Activated naive CD8-positive, alpha-beta T cell treated with anti-CD3 and anti-CD28 coated beads, Interleukin-2, amount 50 U/mL, for 24 hours (primary cell): ENCODE measurements at places on chromosomes 11 and 22.
A peak's percentile ranks its signal among the peaks of the same experiment; 100 is the strongest.

DNA sequence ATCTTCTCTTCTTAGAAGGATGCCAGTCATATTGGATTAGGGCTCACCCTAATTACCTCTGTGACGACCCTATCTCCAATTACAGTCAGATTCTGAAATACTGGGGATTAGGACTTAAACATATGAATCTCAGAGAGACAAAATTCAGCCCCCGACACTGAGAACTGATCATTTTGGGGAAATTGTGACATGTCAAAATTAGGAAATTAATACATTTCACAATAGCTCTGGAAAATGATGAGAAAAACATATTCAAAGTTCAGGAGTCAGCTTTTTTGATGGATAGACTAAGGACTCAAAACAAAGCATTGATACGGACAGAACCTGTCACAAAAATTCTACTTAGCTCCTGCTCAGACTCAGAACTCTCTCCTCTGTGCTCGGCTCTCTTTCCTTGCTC is 40.8 kb downstream of the COMMD9 start:
- H3K27me3 ChIP-seq = peaks cover 34% of the 10 kb centered on the region
- no peak overlapping the region for H3K4me3 ChIP-seq
- DNase-seq = no peak
- H3K4me1 ChIP-seq = peaks cover 7% of the 10 kb centered on the region
- no peak overlapping the region for H3K27ac ChIP-seq
- H3K36me3 ChIP-seq = no peaks in the 10 kb centered on the region

DNA sequence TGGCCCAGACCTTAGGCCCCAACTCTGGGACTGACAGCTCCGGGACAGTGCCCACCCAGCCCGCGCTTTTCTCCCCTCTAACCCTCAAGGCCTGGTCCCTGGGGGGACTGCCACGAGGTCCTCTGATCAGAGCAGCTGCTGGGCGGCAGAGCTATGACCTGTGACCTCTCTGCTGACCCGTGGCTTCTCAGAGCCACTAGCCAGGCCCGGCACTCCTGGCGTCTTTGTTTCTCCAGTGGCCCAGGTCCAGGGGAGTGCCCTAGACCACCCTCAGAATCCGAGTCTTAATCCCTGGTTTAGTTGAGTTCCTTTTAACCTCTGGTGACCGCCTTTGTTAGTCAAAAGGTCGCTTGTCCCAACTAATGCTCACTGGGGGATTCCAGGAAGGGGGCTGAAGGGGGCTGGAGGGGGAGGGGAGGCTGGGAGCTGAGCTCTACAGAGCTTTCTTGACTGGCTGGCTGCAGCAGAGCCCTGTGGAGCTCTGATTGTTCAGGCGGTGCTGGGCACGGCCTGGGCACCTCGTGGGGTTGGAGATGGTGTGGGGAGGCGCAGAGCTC is 1.2 kb downstream of the FBLN1 start:
- peaks cover 51% of the 10 kb centered on the region for H3K27me3 ChIP-seq
- no peaks in the 10 kb centered on the region for H3K36me3 ChIP-seq
- no peak overlapping the region for H3K27ac ChIP-seq
- no peak for DNase-seq
- peaks cover 8% of the 10 kb centered on the region for H3K4me1 ChIP-seq

DNA sequence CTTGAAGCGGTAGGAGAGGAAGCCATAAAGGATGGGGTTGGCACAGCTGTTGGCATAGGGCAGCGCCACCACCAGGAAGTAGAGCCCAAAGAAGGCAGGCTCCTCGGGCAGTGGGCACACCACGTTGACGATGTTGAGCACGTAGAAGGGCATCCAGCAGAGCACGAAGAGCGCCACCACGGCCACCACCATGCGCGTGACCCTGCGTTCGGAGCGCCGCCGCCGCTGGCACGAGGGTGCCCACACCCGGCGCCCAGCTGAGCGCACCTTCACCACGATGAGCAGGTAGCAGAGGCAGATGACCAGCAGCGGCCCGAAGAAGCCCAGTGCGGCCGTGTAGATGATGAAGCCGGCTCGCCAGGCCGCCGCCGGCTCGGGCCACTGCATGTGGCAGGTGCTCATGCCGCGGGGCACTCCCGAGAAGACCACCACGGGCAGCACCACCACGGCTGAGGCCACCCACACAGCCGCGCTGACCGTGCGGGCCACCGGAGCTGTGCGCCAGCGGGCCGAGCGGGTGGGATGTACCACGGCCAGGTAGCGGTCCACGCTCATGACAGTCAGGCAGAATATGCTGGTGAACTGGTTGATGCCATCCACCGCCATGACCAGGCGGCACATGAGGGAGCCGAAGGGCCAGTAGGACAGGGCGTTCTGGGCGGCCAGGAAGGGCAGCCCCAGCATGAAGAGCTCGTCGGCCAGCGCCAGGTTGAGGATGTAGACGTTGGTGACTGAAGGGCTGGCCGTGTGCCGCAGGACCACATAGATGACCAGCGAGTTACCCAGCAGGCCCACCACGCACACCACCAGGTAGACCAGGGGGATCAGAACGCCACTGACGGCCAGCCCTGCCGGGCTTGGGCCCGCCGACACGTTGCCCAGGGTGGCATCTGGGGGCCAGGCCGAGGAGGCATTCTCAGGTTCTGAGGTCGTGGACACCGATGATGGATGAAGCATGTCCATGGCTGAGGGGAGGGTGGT is 5.1 kb downstream of the SSTR3 start:
- H3K4me3 ChIP-seq = no peak overlapping the region
- no peak overlapping the region for H3K27ac ChIP-seq
- no peaks in the 10 kb centered on the region for H3K36me3 ChIP-seq
- H3K4me1 ChIP-seq = peaks cover 25% of the 10 kb centered on the region
- H3K27me3 ChIP-seq = no peaks in the 10 kb centered on the region
- no peak for DNase-seq

DNA sequence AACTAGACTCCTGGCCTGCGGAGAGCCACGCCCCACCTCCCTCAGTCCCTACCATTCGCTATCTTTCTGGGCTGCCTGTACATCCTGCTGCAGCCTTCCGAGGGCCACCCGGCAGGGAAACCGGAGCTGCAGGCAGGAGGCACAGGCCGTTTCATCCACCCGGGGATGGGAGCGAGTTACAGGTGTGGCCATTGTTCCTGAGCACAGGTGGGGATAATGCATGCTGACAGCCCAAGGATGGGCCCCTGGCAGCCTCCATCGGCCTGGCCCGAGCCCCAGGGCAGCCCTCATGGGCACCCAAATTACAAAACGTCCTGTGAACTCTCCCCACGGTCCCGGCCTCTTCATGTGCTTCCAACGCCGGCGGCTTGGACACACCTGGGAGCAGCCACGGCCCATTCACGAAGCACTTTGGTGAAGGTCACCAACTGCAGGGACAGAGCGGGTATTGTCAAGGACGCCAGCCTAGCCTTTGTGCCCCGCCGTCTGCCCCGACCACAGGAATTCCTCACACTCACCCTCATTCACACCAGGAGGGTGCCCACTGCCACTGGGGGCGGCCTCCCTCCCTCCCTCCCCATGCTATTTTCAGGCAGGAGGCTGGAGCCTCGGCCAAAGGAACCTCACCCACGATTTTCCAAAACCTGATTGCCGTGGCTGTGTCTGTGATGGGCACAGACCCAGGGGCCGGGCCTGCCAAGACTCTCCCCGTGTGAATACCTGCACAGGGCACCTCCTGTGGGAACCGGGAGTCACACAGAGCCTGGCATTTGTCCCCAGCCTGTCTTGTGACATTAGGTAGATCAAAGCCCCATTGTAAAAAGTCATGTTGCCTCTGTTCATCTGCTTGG is 42.1 kb upstream of the MYEOV start:
- H3K36me3 ChIP-seq = peaks cover 2% of the 10 kb centered on the region
- no peak for DNase-seq
- peaks cover 21% of the 10 kb centered on the region for H3K27me3 ChIP-seq
- H3K4me1 ChIP-seq = no peaks in the 10 kb centered on the region

DNA sequence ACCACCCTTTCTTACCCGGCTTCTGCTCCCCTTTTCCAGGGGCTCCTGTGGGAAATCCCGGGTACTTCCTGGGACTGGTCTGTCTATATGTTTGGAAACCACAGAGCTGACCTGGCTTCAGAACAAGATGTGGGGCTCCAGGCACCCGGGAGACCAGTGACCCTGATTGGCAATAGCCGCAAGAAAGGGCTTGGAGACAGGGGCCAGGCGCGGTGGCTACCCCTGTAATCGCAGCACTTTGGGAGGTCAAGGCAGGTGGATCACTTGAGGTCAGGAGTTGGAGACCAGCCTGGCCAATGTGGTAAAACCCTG is 3.2 kb upstream of the NEAT1 start:
- peak overlapping the region; percentile 100 for H3K4me3 ChIP-seq
- DNase-seq = peak; percentile 51
- H3K27me3 ChIP-seq = peaks cover 7% of the 10 kb centered on the region
- H3K36me3 ChIP-seq = peaks cover 21% of the 10 kb centered on the region

- peaks cover 3% of the 10 kb centered on the region for H3K27me3 ChIP-seq
- no peak overlapping the region for H3K27ac ChIP-seq
- no peaks in the 10 kb centered on the region for H3K4me1 ChIP-seq
- H3K36me3 ChIP-seq = no peaks in the 10 kb centered on the region
- no peak for DNase-seq
- no peak overlapping the region for H3K4me3 ChIP-seq
Measured at GRCh38 chr11:134942681-134943080, 530.6 kb upstream of the B3GAT1 start.

GRCh38 chr11:44199298-44199697 is 103.8 kb downstream of the EXT2 start:
- H3K4me1 ChIP-seq = no peaks in the 10 kb centered on the region
- no peak for DNase-seq
- H3K27ac ChIP-seq = no peak overlapping the region
- no peak overlapping the region for H3K4me3 ChIP-seq
- H3K36me3 ChIP-seq = peaks cover 39% of the 10 kb centered on the region
- no peaks in the 10 kb centered on the region for H3K27me3 ChIP-seq

GRCh38 chr11:33307984-33308383 is 50.8 kb downstream of the HIPK3 start:
- H3K36me3 ChIP-seq = peaks cover 5% of the 10 kb centered on the region
- H3K27ac ChIP-seq = no peak overlapping the region
- no peaks in the 10 kb centered on the region for H3K27me3 ChIP-seq
- no peak for DNase-seq

GRCh38 chr11:124394408-124394807 is 4.4 kb downstream of the OR8B3 start:
- no peaks in the 10 kb centered on the region for H3K36me3 ChIP-seq
- DNase-seq = no peak
- H3K4me1 ChIP-seq = no peaks in the 10 kb centered on the region

- H3K27ac ChIP-seq = no peak overlapping the region
- H3K27me3 ChIP-seq = no peaks in the 10 kb centered on the region
- H3K4me3 ChIP-seq = no peak overlapping the region
- H3K36me3 ChIP-seq = peaks cover 43% of the 10 kb centered on the region
- DNase-seq = no peak
Measured at GRCh38 chr11:122786896-122787295, 51.4 kb upstream of the CRTAM start.

DNA sequence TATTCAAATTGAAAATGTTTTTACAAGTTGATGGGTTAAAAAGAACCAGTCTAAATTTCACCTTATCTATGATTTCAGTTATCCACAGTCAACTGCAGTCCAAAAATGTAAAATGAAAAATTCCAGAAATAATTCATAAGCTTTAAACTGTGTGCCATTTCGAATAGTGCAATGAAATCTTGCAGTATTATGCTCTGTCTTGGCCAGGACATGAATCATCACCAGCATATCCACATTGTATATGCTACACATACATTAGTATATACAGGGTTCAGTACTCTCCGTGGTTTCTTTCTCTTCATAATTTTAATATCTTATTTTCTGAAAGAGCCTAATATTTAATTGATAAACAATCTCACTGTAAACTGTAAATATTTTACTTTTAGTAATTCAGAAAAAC is 45.9 kb downstream of the ARHGAP32 start:
- no peak overlapping the region for H3K4me3 ChIP-seq
- no peak for DNase-seq
- H3K36me3 ChIP-seq = peaks cover 12% of the 10 kb centered on the region
- no peak overlapping the region for H3K27ac ChIP-seq
- H3K27me3 ChIP-seq = no peaks in the 10 kb centered on the region
- H3K4me1 ChIP-seq = no peaks in the 10 kb centered on the region

DNA sequence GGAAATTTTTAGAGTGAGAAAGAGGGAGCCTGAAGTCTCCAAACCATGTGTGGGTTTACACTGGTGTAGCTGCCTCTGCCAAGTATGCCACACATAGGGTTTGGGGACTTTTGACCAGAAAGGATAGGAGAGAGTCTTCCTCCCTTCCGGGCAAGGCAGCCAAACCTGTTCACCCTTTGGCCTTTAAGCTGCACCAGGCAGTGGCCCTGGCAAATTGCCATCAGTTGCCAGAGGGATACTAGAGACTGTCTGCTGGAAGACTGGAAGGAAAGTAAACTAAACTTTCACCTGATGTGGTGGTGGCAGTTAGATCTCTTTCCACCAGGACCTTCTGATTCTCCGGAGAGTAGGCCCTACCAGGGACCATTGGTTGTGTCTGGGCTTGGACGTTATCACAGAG is 1263.2 kb downstream of the FAM181B start:
- no peak overlapping the region for H3K27ac ChIP-seq
- H3K36me3 ChIP-seq = no peaks in the 10 kb centered on the region
- H3K4me3 ChIP-seq = no peak overlapping the region
- no peaks in the 10 kb centered on the region for H3K27me3 ChIP-seq

- no peaks in the 10 kb centered on the region for H3K36me3 ChIP-seq
- no peak for DNase-seq
- peaks cover 12% of the 10 kb centered on the region for H3K27me3 ChIP-seq
- no peak overlapping the region for H3K27ac ChIP-seq
Measured at GRCh38 chr11:116144387-116144958, 628.3 kb downstream of the BUD13 start.

GRCh38 chr22:21761994-21762680 is 26.5 kb upstream of the YPEL1 start:
- peaks cover 66% of the 10 kb centered on the region for H3K4me1 ChIP-seq
- H3K27ac ChIP-seq = peak overlapping the region; percentile 52
- no peaks in the 10 kb centered on the region for H3K27me3 ChIP-seq
- no peak overlapping the region for H3K4me3 ChIP-seq
- no peak for DNase-seq

DNA sequence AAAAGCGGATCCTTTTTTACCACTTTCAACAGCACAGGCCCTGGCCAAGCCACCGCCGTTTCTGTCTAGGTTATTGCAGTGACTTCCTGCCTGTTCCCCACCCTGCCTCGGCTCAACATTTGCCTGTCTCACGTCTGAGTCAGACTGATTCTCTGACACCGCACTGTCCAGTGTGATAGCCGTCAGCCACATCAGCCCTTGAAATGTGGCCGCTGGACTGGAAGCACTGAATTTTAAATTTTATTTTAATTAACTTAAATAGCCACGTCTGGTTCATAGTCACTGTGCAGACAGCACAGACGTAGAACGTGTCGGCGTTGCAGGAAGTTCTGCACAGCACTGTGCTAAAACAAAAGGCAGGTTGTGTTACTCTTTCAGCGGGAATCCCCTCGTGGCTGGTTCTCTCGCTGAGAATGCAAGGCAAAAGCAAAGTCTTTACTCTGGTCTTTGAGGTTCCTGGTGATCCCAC is 56.3 kb upstream of the ADSL start:
- no peaks in the 10 kb centered on the region for H3K27me3 ChIP-seq
- H3K27ac ChIP-seq = peak overlapping the region; percentile 97
- peak overlapping the region; percentile 63 for H3K4me3 ChIP-seq
- H3K4me1 ChIP-seq = peaks cover 61% of the 10 kb centered on the region
- peak; percentile 63 for DNase-seq

- H3K27me3 ChIP-seq = no peaks in the 10 kb centered on the region
- H3K36me3 ChIP-seq = peaks cover 24% of the 10 kb centered on the region
- no peak for DNase-seq
- H3K4me1 ChIP-seq = peaks cover 23% of the 10 kb centered on the region
Measured at GRCh38 chr22:40410731-40411505, 40.5 kb downstream of the SGSM3 start.

- H3K4me3 ChIP-seq = no peak overlapping the region
- H3K36me3 ChIP-seq = peaks cover 34% of the 10 kb centered on the region
- H3K27ac ChIP-seq = no peak overlapping the region
- DNase-seq = no peak
Measured at GRCh38 chr11:44244639-44245310, 65.2 kb downstream of the ALX4 start.
